ENCODE measurements at places on chromosomes 16 and 17. TPM values are rescaled to one million over a fixed set of nuclear protein-coding genes. Genes with fewer than 3 reads are reported as not detected.

The TBC1D3I gene
- total RNA-seq = 0.80 TPM

The KLHL10 gene
- total RNA-seq = not detected

The RNF222 gene
- total RNA-seq = not detected

The KRT28 gene
- total RNA-seq = not detected

The TBC1D3C gene
- 0.18 TPM for total RNA-seq

The CDH15 gene
- 0.20 TPM for total RNA-seq

The MYH13 gene
- not detected for total RNA-seq

The WNK4 gene
- 1.7 TPM for total RNA-seq

DNA sequence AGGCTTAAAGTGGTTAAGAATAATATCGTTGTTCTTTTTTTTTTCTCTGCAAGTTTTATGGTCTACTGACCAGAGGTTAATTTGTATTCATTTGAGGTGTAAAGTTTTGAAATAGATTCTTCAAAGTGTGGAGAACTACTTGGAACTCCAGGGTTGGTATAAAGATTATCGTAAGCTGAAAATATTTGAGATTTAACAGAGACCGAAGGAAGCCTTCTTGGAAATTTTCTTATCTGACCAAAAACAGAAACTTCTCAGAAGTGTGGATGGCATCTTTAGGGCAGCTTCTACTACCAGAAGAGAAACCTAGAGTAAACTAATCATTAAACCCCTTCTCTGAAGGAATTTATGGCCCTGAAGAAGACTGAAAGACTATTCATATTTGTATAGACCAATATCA lies 206.8 kb upstream of the MON1B start:
- DNase-seq = no peak

DNA sequence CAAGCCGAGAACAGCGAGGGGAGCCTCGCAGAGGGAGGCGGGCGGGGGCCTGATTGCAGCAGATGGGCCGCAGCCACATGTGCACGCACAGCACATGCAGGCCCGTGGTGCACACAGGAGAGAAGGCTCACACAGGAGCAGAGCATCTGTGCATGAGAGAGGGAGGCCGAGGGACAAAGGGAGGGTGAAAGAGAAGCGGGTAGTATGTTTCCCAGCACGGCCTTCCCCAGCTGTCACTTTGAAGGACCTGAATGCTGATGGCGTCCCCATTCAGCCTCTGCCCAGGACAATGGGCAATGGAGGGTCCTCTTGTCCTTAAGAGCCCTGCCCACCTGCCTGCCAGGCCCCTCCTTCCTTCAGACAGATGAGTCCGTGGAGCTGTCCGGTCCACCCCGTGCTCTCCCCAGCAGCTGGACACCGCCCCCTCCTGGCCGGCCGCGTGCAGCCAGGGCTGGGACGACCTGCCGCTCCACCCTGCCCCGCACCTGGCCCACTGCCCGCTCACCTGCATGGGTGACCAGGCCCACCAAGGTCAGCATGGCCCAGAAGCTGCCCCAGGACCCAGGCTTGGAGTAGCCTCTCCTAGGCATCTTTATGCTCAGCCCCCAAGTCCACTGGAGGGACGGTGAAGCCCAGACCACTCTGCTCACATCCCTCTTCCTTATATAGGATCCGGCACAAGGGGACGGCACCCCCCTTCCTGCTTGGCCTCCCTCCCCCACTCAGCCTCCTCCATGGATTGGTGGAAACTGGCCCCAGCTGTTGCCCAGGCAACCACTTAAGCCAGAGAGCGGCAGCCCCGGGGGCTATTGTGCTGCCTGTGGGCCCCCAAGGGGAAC lies at the start of gene BTBD17:
BTBD17 (minus strand) TSS at position 639 of the 839 bp plus-strand sequence; CDS start at position 590, 49 bp downstream.
- peak; percentile 69 for DNase-seq

DNA sequence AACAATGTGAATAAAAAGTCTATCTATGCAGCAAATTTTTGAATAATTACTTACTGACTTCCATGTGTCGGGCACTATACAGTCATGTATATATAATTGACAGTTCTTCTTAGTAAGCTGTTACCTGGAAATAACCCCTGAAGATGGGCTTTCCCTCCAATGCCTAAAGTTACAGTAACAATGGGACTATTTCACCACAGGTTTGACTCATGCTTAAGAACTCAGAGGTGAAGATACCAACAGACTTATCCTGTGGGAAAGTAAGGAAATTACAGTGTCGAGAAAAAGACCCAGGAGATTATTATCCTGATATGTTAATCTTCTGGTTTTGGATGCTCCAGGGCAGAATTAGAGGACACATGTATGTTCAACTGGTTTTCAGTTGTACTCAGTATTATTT lies 601.5 kb upstream of the SOX9 start:
- DNase-seq = no peak

- DNase-seq = no peak
Measured at GRCh38 chr17:334974-335481, 17.6 kb downstream of the RPH3AL start.

DNA sequence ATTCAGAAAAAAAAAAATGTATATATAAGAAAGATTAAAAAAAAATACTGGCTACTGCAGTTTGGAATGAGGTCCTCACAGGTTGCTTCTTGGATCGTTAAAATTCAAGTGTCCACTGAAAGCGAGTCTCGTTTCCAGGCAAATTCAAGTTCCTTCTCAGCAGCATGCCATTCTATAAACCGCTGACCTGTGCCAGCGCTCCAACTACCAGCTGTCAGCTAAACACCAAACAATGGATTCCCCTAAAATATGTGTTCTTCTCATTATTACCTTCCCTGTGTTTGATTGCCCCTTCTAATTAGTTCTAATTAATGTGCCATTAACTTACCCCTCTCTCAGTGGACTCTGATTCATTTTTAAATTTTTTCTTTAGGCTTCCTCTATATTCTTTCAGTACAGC lies 92.4 kb downstream of the DNAH9 start:
- DNase-seq = no peak

DNA sequence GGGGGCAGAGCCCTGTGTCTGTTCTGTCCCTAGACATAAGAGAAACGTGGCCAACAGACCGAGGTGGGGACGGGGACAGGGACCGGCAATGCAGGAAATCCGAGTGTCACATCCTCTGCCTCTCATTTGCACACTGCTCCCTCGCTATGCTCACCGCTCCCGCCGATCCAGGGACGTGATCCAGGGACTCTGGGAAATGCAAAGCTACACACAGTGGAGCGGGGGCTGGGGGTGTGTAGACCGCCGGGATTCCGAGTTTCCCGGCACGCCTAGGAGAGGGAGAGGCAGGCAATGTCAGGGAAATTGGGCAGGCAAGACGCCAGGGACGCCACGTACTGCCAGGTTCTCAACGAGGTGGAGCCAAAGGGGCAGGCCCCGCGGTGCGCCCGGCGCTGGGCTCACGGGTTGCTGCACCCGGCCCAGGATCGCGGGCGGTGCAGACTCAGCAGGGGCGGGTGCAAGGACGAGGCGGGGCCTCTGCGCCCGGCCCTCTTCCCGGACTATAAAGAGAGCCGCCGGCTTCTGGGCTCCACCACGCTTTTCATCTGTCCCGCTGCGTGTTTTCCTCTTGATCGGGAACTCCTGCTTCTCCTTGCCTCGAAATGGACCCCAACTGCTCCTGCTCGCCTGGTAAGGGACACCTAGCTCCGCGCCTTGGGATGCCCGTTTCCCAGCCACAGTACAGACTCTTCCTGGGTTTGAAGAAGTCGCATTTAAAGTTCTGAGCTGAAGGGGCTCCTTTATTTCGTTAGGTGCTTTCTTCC lies at the start of gene MT1X:
MT1X (plus strand) TSS at position 532 of the 764 bp plus-strand sequence; CDS start at position 603, 71 bp downstream.
- DNase-seq = peak; percentile 78

DNA sequence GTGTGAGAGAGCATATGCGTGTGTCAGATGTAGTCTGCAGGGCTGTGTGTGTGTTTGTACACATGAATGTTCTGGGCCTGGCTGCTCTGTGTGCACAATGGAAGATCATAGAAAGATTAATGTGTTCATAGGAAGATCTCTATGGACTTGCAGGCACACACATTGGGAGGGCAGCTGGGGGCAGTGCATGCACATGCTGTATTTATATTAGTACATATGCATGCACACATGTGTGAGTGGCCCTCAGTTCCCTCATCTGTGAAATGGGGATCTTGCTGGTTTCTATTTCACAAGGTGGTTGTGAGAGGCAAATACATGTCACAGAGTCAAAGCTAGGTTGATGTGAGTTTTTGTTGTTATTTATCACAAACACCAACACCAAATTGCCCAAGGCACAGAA lies 2.1 kb downstream of the CA7 start:
- no peak for DNase-seq

DNA sequence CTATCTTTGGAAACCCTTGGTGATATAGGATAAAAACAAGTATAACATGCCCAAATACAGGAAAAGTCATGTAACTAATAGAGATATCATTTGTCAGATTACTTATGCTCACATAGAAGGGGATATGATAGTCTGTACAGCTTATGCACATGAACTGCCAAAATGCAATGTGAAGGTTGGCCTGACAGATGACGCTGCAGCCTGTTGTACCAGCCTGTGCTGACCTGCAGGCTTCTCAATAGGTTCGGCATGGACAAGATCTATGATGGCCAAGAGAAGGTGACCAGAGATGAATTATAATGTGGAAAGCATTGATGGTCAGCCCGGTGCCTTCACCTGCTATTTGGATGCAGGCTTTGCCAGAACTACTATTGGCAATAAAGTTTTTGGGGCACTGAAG lies 12.7 kb downstream of the WFIKKN2 start:
- no peak for DNase-seq

GRCh38 chr16:89729293-89729692 lies 8.0 kb downstream of the ZNF276 start:
- DNase-seq = no peak

DNA sequence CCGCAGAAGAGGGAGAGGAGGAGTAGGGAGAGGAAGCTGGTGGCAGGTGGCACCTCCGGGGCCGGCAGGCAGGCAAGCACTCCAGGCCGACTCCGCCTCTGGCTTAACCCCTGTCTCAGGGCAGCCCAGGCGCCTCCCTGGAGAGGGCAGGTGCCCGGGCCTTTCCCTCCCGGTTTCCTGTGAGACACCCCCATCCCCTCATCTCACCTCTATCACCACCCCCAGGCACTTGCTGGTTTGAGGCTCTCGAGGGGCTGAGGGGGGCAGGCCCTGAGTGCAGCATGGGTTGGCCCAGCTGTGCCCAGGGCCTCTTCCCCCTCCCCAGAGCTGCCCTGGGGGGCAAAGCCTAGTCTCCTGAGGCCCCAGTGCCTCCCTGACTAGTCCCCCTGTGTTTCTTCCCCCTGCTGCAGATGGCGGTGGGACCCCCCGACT lies 6.0 kb downstream of the DOC2A start:
- DNase-seq = no peak

DNA sequence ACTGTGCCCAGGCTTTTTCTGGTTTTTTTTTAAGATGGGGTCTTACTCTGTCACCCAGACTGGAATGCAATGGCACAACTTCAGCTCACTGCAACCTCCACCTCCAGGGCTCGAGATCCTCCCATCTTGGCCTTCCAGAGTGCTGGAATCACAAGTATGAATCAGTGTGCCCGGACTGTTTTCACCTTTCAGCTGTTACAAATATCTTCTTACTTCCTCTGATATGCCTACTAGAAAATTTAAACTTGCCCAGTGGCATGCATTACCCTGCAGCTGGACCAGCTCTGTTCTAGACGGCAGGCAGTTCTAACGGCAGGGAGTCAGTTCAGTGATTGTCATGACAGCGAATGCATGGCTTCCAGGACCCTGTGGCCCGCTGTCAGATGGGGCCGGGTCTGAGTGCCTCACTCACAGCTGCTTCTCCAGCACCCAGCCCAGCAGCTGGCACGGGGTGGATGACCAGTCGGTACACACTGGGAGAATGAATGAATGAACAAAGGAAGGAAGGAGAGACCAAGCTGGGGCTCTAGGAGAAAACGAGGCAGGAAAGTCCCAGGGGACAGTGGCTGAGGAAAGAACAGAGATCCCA lies 28.0 kb upstream of the LITAF start:
- no peak for DNase-seq

DNA sequence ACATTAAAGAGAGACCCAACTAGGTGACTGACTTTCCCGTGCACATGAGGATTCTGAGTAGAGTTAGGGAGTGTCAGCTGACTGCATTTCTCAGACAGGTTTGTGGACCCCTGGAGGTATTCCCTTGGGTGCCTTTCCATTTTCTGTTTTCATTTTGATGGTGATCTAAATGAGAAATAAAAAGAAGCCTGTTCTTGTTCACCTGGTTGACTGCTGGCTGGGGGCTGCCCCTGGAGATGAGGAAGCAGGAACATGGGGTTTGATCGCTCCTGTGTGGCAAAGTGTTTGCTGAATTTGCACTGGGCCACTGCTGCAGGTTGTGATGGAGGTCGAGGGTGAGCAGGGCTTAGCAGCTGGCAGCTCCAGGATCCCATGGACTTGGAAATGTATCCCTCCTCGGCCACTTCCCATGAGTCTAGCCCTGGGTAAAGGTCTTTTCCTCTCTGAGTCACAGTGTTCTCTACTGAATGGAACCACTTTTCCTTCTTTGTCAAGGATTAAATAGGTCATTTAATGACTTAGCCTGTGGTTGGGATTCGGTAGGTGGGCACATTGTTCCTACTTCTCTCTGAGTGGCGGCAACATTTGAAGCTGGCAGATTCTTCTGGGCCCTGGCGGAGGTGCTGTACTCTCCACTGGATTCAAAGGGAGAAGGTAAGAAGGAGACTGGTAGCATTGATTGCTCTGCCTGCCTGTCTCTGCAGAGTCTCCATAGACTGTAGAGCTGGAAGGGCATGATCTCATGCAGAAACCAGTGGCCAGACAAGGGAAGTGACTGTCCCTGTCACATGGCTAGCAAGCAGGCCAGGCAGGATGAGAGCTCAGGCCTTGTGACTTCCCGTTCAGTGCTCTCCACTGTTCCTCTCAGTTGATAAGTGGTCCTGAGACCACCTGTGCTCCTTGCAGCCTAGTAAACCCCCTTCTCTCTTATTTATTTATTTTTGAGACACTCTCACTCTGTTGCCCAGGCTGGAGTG lies 17.9 kb downstream of the SNX29 start:
- no peak for DNase-seq

DNA sequence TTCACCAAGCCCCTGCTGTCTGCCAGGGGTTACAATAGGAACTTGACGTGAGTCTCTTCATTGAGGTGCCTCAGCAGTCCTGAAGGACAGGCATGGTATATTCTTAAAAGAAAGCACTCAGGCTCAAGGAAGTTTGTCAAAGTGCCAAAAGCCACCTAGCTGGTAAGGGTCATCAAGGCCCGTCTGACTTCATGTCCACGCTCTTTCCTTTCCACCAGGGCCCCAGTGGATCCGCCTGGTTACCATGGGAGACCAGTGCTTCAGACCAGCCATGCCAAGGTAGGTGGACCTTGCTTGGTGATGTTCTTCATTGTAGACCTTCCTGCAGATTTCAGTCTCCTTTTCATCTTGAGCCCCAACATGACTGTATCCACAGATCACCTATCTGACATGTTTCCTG lies 27.6 kb upstream of the CCL1 start:
- no peak for DNase-seq

GRCh38 chr16:71489122-71489521 lies at the start of gene ZNF19:
ZNF19 (minus strand) TSS chr16:71489324; CDS start chr16:71482114, 7,210 bp downstream.
- no peak for DNase-seq

- DNase-seq = peak; percentile 61
Measured at GRCh38 chr17:4492721-4493561, 5.7 kb upstream of the SPNS2 start.

DNA sequence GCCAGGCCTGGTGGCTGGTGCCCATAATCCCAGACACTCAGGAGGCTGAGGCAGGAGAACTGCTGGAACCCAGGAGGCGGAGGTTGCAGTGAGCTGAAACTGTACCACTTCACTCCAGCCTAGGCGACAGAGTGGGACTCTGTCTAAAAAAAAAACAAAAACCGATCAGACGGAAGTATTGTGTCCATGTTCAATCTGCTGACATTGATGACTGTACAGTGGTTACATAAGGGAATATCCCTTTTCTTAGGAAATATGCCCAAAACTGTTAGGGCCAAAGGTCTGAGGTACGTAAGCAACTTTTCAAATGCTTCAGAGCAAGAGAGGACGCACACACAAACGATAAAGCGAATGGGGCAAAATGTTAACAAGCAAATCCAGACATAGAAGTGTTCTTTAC lies 69.8 kb upstream of the DNAH17 start:
- DNase-seq = no peak

All from mesothelial cell of epicardium (in vitro differentiated cells).